ENCODE measurements at places on chromosomes 12 and 14. TPM values are rescaled to one million over a fixed set of nuclear protein-coding genes. Genes with fewer than 3 reads are reported as not detected.
A peak's percentile ranks its signal among the peaks of the same experiment; 100 is the strongest.

OR11H7 gene
- total RNA-seq = not detected

GRCh38 chr12:98572010-98572409 lies 21.5 kb upstream of the SLC25A3 start:
- DNase-seq = no peak

GRCh38 chr14:57060276-57060955 lies 208.3 kb downstream of the EXOC5 start:
- DNase-seq = peak; percentile 52

DNA sequence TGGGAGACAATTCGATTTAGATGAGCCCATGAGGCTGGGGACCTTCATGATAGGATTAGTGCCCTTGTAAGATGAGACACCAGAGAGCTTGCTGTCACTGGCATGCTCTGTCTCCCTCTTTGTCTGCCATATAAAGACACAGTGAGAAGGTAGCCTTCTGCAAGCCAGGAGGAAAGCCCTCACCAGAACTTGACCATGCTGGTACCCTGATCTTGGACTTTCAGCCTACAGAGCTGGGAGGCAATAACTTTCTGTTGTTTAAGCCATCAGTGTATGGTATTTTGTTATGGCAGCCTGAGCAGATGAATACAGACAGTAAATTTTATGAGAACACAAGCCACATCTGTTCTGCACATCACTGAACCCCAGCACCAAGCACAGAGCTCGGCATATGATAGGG lies 38.1 kb upstream of the RASSF3 start:
- DNase-seq = no peak

DNA sequence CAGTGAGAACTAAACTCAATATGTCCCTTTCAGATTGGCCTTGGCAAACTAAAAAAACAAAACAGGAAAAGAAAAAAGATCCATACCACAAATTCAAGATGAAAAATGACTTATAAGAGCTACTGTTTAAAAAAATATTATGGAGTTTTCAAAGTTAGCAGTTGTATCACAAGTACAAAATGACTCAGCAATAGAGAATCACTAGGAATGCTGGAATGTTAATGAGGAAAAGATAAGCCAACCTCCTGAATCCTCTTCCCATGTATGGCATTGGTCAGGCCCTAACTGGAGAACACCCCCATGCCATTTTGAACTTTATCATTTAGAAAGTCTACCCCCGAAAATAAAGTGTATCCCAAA lies 62.2 kb downstream of the PPP1R36 start:
- no peak for DNase-seq
